Activated T-helper 17 cell treated with anti-CD3 and anti-CD28 coated beads, Interleukin-2, amount 50 U/mL, for 72 hours (primary cell): ENCODE measurements at places on chromosomes 2 and 18. TPM values are rescaled to one million over a fixed set of nuclear protein-coding genes. Genes with fewer than 3 reads are reported as not detected.

DNA sequence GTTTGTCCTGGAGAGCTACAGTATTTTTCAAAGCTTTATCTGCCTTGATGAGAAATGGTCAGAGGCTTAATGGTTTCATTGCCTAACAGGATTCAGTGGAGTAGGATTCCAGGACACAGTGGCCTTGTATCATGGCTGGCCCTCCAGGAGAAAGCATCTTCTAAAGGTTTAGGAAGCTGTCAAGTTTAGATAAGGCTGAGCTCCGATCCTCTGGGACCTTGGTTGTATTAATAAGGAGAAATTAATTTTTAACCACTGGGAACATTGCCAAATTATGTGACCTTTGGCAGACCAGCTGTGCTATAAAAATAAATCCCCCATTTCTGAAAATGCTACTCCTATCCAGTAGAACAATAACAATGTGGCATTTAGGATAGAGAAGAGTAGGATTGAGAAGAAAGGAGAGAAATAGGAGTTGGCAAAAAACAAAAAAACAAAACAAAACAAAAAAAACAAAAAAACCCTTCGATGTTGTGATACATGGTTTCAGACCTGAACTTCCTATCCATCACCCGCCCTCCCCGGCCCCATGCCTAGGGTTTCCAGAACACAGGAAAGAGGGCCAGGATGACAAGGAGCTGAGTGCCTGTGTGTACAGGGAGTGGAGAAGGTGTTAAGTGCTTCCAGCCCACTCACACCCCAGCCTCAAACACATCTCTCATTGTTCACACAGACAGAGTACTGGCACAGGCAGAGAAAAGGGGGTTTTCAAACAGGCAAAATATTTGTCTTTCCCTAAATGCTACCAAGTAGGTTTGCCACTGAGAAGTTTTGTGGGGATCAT is 6.3 kb downstream of the NRP2 start:
- no peak for ATAC-seq

DNA sequence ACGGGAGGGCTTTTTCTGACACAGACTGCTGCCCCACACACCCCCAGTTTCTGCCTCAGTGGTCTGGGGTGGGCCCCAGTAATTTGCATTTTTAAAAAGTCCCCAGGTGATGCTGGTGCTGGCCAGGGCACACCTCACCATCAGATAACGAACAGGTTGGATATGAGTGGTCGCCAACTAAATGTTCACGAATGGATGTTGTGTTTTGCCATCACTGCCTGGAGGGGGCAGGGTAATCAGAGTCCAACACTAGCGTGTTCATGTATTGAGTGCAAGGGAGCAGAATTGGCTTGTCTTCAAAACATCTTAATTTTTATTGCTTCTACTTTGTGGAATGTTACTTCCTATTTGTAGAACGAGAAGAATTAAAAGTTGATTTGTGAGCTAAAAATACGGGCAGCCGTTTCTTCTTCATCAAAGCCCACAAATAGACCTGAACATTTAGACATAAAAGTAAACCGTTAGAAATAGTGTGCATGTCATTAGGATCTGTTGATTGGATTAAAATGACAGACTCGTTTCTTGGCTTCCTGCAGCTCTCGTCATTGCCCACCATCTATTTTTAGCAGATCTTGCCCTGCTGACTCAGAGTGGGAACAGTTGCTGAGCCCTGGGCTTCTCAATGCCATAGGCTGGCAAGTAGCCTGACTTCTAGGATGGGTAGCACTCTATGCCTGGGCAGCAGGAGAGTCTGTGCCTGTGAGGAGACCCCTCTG is 45.2 kb downstream of the NCK2 start:
- ATAC-seq, result peak; percentile 87

- no peak for ATAC-seq
Measured at GRCh38 chr2:105327690-105328089, 1.8 kb downstream of the TGFBRAP1 start.

DNA sequence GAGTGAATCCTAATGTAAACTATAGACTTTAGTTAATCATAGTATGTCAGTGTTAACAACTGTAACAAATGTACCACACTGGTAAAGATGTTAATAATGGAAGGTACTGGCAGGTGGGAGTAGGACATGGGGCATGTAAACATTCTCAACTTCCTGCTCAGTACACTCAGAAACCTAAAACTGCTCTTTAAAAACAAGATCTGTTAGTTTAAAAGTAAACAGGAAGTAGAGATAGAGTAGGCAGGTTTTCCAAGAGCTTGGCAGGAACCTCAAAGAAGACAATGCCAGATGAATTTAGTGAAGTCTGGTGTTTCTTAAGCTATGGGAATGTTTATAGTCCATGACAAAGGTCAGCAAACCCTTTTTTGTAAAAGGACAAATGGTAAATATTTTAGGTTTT is 46.6 kb downstream of the CCDC138 start:
- peak; percentile 61 for ATAC-seq

- ATAC-seq, result no peak
Measured at GRCh38 chr18:42883169-42883568, 232.3 kb downstream of the RIT2 start.

DNA sequence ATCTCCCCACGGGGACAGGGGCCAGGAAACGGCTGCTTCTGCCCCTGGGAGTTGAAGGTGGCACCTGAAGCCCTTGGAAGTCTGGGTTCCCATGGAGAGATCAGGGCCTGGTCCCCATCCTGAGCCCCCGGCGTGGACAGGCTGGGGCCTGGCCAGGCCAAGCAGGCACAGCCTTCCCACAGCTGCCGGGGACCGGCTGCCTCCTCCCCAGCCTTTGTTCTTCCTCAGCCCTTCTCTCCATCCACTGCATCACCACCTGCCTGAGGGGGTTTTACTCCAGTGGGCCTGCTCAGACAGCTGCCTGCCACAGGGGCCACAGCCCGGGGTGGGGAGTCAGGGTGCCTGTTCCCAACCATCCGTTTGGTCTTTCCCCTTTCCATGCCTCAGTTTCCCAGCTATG is 187.7 kb downstream of the INHBB start:
- ATAC-seq, result no peak

The REG1B gene
- total RNA-seq, result not detected

The KCNS3 gene
- not detected for total RNA-seq

The TCF23 gene
- not detected for total RNA-seq

- ATAC-seq, result no peak
Measured at GRCh38 chr18:10437837-10438236, 16.6 kb upstream of the APCDD1 start.

The STAT1 gene
- 363 TPM for total RNA-seq

The FOXI3 gene
- not detected for total RNA-seq

DNA sequence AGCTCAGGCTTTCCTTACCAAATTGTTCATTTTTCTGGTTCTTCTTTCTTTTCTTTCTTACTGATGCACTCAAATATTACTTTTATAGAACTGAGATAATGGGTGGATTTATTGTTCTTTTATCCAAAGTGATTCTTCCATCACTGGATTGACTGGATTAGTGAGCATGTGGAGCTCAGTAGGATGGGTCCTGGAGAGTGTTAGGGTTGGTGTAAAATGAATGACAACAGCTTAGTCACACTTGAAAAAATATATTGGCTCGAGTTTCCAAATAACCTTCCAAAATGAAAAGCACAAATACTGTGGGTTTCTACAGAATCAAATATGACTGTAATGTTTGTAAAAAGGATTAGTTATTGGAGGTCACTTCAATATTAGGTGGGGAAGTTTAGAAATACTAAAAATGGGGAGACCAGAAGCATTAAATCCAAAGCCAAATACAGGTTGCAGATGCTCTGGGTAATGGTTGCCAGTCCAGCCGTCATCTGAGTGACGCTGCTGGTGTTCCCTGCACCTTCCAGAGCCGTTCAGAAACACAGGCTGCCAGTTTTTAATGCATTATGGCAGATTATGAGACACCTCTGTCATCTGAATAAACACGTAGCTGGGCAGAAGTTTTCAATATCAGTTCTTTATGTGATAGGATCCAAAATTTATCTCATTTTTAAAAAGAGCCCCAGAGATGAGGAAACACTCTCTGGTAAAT is 294.8 kb upstream of the NRP2 start:
- ATAC-seq, result no peak

DNA sequence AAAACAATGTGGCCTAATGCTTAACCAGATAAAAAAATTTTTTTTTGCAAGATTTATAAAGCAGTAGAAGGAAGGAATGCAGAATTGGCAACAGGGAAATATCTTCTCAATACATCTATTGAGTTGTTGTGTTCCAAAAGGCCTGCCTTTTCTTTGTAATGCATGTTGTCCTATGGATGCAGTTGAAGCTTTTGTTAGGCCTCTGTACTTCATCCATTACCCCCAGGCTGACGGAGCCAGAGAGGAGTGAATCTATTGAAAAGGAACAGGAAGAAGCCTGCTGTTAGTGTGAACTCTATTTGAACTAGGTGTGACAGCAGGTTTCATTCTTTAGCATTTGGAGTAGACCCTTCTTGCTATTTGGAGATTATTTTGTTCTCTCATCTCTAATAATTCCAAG is 56.5 kb downstream of the MTX2 start:
- ATAC-seq, result no peak

DNA sequence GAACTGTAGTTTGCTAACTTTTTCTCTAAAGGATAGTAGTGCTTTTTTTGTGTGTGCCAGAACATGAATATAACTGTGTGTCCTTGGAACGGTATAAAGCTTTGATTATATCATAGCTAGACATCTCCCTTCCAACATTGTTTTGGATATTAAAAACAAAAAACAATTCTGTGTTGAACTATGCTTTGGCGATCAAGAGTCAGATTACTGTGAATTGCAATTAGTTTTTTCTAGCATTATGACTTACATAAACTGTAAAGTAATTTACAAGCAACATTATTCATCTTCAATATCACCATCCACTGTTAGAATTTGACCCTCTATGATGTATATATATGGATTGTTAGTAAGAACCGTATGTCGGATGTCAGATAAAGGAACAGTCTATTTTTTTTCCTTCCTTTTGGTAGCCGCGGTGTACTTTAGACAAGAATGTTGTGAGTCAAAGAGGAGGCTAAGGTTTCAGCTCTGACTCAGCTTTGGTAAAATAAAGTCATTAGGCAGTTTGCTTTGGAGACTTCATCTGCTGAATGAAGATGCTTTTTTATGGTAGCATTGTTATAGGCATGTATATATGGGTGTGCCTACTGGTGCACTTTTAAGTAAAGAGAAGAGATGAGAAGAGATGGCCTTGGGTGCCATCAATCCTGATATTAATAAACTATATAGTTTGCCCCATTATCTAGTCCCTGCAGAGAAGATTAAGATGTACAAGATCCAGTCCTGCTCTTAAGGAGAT is 76.4 kb downstream of the LTBP1 start:
- peak; percentile 43 for ATAC-seq

The LIMS4 gene
- 2.9 TPM for total RNA-seq

The DPP10 gene
- not detected for total RNA-seq

The GKN2 gene
- not detected for total RNA-seq

The SIX3 gene
- not detected for total RNA-seq

- ATAC-seq, result peak; percentile 68
Measured at GRCh38 chr2:228023619-228024018, 152.2 kb downstream of the DAW1 start.

The PDE1A gene
- not detected for total RNA-seq

The NPAS2 gene
- total RNA-seq, result 11.4 TPM

DNA sequence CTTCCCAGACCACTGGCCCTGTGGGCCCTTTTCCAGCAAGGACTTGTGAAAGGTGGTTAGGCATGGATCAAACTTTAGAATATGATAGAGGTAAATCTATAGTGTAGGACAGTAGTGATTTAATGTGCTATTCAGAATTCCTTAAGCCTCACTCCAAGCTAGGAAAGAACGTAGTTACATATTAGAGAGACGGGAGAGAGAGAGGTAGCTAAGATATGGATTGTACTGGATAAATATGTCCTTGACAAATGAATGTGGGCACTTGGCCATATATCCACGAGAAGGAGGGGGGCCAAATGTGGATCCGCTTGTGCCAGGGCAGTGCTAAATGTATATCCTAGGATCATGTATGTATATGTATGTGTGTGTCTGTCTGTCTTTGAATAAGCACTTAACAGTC is 6.5 kb downstream of the KCNJ3 start:
- no peak for ATAC-seq

The CYP27C1 gene
- not detected for total RNA-seq

GRCh38 chr2:191747170-191747530 is 69.2 kb downstream of the NABP1 start:
- no peak for ATAC-seq

GRCh38 chr2:58896638-58897037 is 655.5 kb upstream of the FANCL start:
- no peak for ATAC-seq

DNA sequence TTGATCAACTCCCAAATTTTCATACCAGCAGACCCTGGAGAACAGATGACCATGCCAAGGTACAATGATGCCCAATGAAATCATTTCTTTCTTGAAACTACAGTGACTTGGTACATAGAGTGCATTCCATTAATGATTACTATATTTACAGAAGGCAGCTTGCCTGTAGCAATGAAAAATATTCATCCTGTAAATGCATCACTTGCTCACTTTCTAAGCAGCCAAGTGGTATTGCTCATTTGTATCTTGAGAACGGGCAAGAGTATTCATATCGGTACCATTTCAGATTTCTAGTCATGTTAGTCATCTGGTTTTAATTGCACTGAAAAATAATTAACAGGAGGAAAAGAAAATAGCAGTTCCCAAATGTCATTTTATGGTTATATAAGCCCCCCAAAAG is 59.6 kb downstream of the VIL1 start:
- ATAC-seq, result no peak

The CPLX4 gene
- total RNA-seq, result not detected

DNA sequence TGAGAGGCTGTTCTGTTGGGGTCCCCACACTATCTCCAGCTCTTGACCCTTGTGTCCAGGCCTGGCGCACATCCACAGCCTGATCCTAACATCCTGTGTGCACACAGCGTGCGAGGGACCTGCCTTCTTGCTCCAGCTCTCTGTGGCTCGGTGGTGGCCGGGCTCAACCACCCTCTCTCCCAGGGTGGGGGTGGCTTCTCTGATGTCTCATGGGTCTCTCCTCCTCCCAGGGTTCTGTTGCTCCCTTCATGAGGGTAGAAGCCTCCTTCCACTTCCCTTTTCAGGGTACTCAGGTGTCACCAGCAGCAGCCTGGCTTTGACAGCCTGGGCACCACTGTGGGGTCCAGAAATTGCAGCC is 196.9 kb upstream of the RAB6C start:
- no peak for ATAC-seq

DNA sequence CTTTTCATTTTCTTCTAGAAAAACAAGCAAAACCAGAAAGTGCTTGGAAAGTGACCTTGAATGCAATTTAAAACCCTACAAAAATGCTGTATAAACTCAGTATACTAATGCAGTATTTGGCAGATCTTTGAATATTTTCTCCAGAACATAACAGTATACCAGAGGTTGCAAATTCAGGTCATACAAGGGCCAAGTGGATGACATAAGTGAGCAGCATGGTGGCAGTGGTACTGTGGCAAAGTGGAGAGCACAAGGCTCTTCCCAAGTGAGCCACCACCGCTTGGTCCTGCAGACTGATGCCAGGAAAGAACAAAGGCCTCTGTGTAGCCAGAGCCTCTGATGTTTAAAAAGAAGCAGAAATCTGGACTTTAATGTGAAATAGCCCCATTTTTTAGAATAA is 33.1 kb downstream of the METTL4 start:
- no peak for ATAC-seq
